NB4 (cell line): ENCODE measurements at places on chromosomes 6 and 20.

- no peak for DNase-seq
Observed at GRCh38 chr20:53346335-53346648, 247.3 kb downstream of the ZNF217 start.

DNA sequence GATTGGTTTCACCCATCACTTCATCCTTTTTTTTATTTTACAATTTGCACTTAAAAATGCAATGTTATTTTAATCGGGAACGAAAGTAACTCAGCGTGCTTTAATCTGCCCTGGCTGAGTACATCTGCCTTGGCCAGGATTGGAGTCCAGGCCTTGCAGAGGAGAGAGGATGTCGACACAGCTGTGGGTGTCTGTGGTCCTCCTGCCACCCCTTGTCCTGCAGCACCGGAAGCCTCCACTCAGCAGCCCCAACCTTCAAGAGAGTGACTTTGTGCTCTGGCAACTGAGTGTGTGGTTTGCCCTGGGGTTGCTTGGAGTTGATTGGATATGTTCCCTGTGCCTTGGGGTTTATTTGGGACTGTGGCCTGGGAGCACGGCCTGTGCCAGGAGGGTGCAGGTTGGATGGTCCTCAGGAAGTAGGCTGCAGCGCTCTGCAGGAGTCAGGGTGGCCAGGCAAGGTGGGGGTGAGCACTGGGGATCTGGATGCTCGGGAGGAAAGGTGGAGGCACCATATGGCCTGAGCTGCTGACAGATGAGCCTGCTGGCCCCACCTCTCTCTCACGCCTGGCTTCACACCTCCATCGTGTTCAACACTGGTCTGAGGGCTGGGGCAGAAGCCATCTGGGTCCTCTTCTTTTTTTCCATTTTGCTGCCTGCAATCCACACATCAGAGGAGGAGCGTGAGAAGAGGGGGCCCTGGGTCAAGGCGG, 4.3 kb downstream of the MYT1 start:
- DNase-seq: peak; percentile 59

- DNase-seq: peak; percentile 86
Observed at GRCh38 chr6:7701212-7701834, 24.6 kb upstream of the BMP6 start.

DNA sequence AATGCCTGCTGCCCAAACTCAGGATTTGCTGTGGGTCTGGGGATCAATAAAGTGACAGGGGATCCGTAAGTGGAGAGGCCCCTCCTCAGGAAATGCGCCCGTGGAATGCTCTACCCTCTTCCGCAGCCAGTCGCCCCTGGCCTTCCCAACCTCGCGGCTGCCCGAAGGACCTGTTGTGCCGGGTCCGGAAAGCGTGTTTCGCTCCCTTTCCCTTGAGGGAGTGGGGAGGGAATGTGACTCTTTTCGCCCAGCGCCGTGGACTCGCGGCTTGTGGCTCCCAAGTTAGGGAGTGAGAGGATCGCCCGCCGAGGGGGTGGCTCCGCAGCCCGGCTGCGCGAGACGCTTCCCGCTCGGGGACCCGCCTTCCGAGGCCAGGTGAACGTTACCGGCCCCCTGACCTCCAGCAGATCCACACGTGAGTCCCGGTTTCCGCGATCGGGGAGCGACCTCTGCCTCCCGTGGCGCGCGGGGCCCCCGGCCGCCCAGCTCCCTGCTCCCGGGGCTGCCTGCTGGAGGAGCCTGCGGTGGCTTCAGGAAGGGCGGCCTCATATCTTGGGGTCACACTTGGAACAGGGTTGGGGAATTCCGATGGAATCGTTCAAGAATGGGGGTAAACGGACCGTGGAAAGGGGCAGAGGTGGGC, 666 bp downstream of the TPD52L1 start:
- DNase-seq: no peak

- no peak for DNase-seq
Observed at GRCh38 chr6:157158456-157158855, 164.9 kb downstream of the TMEM242 start.

GRCh38 chr6:105821777-105822176, 264.4 kb upstream of the PRDM1 start:
- no peak for DNase-seq

- no peak for DNase-seq
Observed at GRCh38 chr20:35697696-35698297, 1.4 kb downstream of the NFS1 start.

- DNase-seq: peak; percentile 89
Observed at GRCh38 chr6:81772741-81773140, 20.3 kb upstream of the TENT5A start.
